ENCODE measurements at places on chromosomes 4 and X.

DNA sequence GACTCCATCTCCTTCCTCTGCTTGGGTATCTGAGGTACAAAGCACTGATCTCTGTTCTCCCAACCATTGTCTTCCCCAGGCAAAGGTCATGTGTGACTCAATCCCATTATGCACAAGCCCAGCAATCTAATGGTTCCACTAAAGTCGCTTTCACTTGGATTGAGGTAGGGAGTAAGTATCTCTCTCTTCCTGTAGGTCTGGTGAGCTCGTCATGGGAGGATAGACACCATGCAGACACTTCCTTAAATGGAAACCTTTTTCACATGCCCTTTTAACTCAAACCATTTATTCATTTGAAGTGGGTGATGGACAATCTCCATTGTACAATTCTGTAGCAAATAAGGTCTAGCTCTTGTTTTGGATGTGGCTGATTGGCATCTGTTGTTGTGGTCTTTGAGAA is 245.2 kb upstream of the CLNK start:
- DNase-seq: no peak

DNA sequence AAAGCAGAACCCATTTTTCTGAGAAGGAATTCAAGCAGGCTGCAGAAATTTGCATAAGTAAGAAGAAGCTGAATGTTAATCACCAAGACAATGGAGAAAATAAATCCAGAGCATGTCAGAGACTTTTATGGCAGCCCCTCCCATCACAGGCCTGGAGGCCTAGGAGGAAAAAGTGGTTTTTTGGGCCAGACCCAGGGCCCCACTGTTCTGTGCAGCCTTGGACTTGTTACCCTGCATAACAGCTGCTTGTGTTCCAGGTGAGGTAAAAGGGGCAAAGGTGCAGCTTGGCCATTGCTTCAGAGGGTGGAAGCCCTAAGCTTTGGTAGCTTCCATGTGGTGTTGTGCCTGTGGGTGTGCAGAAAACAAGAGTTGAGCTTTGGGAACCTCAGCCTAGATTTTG is 1516.2 kb upstream of the PCDH10 start:
- no peak for DNase-seq

- no peak for DNase-seq
Measured at GRCh38 chr4:42133006-42133405, 19.4 kb downstream of the BEND4 start.

GRCh38 chrX:129523079-129523911 is at the start of gene SMARCA1:
Gene SMARCA1 (minus strand): TSS chrX:129523490. CDS start chrX:129523370, 120 bp downstream.
- peak; percentile 70 for DNase-seq

GRCh38 chrX:155998761-155999510 is 1.4 kb downstream of the IL9R start:
- DNase-seq: no peak

DNA sequence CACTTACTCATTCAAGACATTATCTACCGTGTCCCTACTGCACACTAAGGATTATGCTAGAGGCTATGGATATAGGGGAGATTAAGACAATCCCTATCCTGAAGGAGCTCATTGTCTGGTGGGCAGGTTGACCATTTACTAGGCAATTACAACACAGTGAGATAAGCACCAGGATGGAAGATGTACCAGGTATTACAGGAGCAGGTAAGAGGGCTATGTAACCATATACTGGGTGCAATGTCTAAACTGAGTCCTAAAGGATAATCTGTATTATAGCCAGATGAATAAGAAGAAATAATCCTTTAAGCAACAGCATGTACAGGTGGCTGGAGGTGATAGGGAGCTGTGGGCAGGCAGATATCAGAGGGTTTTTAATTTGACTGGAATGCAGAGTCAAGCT is 113.3 kb upstream of the TBC1D9 start:
- no peak for DNase-seq

DNA sequence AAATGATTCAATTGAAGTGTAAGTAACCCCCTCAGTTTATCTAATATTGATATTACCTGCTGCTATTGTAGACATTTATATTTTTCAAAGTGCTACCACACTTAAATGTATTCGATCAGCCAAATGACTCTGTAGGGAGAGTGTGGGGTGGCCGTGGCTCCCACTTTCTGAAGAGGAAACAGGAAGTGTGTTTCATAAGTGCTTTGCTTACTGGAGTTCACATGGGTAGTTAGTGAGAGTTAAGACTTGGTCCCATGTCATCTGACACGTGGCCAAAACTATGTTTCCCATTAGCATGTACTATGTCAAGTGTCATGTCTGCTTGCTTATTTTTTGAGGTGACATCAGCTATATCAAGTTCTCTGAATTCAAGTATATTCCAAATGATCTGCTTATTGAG is 308.1 kb upstream of the GATB start:
- no peak for DNase-seq

- DNase-seq: no peak
Measured at GRCh38 chrX:22526339-22526738, 253.6 kb downstream of the CBLL2 start.

DNA sequence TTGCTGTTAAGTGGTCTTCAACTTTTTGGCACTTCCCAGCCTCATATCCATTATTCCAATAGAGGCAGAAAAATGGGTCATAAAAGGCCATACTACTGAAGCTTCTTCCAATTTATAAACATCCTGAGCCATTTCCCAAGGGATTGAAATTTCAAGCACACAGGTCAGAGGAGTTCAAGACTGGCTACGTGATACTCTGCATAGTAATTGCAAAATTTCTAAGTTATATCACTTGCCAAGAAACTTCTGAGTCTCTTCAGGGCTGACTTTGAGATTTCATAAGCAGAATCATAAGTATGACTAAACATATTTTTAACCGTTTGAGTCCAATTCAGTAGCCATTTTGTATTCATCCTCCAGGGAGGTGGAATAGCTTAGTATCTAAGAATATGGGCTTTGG is 75.6 kb upstream of the RXFP1 start:
- no peak for DNase-seq

- no peak for DNase-seq
Measured at GRCh38 chr4:168247603-168248002, 70.9 kb downstream of the DDX60 start.

DNA sequence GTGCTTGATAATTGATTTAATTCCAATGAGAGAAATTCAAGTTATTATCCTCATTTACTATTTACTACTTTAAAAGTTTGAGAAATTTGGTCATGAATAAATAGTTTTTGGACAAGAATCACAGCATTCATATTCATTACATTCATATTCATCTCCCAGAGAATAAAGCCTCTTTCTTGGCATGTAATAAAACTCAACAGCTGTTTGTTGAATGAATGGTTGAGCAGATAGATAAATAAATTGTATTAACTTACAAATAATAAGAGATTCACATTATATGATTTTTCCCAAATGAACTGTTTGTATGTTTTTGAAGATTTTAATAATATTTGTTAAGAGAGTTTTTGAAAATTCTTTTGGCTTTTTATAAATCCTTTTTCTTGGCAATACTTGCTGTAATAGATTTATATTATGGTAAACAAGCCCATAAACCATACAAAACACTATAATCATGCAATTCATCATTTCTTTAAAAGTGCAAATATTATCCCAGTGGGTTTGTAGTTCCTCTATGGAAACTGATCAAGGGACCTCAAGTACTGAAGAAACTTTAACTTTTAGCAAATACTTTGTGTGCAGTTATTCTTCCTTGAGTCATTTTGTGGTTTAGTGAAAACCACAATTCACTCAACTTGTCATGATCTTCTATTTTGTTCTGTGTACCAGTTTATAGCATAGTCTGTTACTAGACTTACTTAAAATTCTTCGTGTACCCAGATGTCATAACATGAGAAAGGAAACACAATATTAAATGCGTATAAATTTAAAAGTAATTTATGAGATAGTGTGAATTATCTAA is 371.8 kb downstream of the ADGRL3 start:
- DNase-seq: no peak

DNA sequence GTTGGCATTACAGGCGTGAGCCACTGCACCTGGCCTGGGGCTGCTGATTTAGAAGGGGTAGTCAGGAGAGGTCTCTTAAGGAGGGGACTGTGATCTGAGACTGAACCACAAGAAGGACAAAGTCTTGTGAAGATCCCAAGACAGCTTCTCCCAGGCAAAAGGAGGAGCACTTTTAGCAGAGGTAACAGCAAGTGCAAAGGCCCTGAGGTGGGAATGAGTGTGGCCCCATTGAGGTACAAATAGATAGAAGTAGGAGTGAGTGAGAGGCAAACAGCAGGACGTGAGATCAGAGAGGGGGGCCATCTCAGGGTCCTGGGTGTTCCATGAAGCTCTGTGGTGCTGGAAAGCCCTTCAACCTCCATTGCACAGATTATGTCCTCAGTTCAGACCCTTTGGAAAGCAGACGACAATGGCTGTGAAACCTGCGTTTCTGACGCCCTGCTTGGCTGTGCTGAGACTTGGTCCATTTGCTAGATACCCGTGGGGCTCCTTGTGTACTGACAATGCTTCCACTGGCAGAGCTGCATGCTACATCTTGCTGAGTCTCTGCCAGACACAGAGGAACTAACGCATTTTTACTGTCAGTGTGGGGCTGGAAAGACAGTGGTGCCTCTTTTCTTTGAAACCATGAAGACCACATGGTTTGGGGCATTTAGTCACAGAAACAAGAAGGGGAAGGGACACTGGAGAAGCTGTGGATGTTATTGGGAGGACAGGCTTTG is 1.3 kb upstream of the CCKAR start:
- DNase-seq: no peak

GRCh38 chr4:32988165-32988811 is 2268.1 kb downstream of the PCDH7 start:
- DNase-seq: no peak

Measured in SJCRH30 (cell line).